Dermis microvascular lymphatic vessel endothelial cell (primary cell): ENCODE measurements at places on chromosomes 7 and 10. TPM values are rescaled to one million over a fixed set of nuclear protein-coding genes. Genes with fewer than 3 reads are reported as not detected.

DNA sequence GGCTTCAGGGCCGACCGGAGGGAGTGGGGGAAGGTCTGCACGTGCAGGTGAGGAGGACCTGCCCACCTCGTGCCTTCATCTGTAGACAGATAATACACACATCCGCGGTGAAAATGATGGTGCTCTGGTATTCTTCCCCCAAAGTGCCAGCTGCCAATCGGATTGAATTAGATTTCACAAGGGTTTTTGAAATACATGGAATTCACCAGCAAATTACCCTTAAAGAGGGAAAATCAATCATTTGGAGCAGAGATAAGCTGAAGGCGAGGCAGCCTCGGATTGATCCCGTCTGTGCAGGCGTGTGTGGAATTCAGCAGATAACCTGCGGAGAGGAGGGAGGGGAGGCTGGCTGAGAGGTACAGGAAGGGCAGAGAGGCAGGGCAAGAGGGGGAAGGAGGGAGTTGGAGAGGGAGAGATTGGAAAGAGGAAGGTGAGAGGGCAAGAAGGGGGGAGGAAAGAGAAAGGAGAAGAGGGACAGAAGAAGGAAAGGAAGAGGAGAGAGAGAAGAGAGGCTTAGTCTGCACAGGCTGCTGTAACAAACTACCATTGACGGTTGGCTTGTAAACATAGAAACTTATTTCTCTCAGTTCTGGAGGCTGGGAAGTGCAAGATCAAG is 84.2 kb downstream of the C10orf105 start:
- DNase-seq, result no peak

Gene MRLN
- total RNA-seq, result not detected in 2 replicates

Gene TAS2R5
- 0.26 and 0.51 TPM in 2 replicates for total RNA-seq

- DNase-seq, result no peak
Measured at GRCh38 chr7:148340438-148341280, 249.9 kb upstream of the C7orf33 start.

- DNase-seq, result peak; percentile 54
Measured at GRCh38 chr10:25226775-25227682, 52.2 kb downstream of the GPR158 start.

Gene VSIR
- total RNA-seq, result 12.2 and 14.2 TPM in 2 replicates

DNA sequence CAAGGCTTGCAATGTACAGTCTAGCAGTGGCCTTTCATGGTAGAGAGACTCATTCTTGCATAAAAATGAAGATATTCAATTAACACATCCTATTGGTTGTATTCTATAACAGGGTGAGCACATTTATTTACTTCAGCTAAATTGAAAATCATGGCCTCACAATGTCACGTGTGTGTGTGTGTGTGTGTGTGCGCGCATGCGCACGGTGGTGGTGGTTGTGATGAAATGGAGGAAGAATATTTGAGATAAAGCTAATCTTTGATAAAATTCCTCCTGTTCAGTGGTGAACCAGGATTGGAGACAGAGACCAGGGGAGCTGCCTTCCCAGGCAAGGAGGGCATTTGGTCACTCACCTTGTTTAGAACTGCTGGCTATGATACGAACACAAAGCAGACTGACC is 199.8 kb downstream of the DPP6 start:
- no peak for DNase-seq

GRCh38 chr10:77179015-77179695 is 458.5 kb downstream of the KCNMA1 start:
- DNase-seq, result no peak

DNA sequence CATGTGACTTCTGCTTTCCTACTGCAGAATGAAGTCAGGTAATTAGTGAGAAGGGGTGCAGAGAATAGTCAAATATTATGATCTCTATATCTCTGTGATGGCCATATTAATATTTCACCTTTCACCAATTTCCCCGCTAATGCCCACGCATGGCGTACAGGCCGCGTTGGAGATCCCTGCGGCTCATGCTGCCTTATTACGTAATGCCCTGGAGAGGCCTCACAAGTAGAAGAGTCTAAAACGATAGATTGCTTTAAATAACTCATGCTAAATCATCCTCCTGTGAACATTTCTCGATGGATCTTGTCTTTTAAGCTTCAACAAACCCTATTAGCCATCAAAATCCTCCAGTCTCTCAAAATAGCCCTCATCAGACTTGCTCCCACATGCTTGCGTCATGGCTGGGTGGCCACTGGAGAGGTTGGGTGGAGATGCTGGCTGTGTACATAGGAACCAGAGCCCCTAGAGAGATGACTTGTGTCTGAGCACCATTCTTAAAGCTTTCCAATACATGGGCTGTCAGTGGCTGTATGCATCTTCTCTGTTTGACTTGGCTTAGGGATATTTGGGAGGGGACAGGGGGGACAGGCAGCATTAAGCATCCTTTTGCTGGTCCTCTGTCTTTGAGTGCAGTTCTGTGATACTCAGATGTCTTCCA is 79.5 kb upstream of the INSYN2A start:
- no peak for DNase-seq

Gene SYT15
- 0.39 and 1.0 TPM in 2 replicates for total RNA-seq

DNA sequence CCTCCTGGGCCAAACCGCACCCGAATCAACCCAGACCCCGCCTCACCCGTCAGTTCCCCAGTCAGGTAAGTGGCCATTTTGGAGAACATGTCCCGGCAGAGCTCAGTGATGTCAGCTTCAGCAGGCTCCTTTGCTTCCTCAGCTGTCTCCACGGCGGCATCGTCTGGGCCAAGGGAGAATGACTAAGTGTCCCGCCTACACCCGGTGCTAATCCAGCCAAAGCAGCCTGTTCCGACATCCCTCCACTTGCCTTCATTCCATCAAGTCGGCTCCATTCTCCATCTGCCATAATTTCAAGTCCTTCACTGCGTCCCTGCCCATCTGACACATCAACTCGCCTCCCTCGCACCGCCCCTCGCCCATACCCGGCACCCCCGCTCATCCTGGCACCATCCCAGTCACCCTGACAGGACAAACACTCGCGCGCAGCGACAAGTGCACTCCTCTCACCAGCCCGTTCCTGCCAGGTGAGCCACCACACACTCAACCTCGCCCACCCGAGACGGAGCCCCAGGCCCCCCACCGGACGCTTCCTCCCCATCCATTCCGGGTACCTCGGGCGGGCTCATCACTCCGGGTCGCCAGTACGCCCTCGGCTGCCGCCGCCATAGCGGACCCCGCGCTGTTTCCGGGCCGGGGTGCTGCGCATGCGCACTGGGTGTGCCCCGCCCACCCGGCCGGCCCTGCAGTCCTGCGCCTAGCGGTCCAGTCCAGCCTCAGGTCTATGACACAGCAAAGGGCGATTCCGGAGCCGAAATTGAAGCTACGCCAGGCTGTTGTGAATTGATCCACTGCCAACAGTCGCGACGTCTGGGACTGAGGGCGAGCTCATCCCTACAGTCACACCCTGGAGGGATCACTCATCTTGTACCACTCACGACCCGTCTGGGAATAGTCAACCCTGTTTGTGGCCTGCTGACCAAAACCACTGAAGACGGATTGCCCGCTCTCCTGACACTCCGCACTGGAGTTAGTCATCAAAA is at the start of gene BLOC1S2:
TSS of gene BLOC1S2 (minus strand) at position 630 of the 983 bp plus-strand sequence. CDS start at position 609, 21 bp downstream.
- DNase-seq, result peak; percentile 88

DNA sequence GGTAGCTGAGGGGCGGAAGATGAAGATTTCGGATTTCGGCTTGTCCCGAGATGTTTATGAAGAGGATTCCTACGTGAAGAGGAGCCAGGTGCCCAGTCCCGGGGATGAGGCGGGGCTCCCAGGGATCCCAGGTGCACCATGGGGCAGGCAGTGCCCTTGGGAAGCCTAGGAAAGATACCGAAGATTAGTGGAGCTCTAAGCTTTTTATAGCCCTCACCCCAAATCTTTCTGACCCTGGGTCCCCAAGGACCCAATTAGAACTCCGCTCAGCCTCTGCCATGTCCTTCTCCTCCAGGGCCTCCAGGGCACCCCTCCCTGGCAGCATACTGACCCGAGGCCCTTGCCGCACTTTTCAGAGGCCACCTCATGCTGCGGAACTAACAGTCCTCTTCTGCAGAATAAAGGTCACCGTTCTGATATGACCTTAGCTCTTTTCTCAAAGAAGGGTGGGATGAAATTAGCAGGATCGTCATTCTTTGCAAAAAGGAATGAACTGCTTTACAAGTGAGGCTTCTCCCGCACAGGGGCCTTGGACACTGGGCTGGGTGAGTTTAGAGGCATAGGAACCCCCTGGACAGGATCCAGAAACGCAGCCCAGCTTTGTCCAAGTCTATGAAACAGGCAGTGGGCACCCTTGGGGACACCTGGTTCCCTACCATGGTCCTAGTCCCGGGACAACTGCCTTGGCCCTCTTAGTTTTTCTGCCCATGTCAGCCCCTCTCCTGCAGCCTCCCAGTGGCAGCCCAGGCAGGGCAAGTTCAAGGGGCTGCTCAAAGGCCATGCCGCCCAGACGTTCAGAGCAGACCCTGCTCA is 17.9 kb upstream of the CSGALNACT2 start:
- no peak for DNase-seq

DNA sequence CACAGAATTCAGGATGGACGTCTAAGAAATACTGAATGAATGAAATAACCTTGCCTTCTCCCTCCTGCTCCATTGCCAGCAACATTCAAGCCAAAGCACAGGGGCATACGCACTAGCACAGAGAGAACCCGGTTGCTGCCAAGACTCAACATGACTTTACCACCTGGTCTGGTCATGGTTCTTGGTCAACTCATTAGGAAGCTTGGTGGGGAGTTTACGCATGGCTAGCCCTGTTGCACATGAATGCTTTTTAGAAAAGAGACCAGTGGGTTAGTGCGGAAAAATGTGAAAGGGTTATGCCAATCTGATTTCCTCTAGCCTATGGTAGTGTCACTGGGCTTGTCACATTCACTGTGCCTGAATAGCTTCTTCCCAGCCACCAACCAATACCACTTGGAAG is 187.6 kb upstream of the NEBL start:
- DNase-seq, result no peak

DNA sequence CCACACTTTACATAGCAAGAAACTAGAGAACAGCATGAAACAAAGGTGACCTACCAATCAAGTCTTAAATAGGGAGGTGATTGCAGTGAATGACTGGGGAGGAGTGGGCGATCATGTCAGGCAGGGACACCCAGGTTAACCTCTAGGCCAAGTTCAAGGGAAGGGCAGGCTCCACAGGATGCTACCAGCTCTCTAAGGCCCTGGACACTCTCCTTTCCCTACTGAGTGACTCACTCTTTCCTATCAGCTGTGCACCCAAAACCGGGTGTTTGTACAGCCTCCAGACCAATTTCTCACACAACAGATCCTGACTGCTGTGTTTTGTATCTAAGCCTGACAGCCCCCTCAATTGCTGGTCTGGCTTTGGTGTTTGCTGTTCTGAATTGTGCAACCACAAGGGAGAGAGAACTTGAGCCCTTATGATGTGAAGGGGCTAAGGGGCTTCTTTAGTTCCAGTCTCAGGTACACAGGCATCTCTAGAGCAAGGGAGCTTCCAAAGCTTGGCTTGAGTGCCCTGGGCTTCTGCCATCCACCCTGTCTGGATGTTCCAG is 107.8 kb downstream of the TBXAS1 start:
- peak; percentile 82 for DNase-seq

Gene FBXO24
- total RNA-seq, result 0.13 and 0.25 TPM in 2 replicates

Gene ANKRD1
- total RNA-seq, result 321 and 371 TPM in 2 replicates
